ENCODE measurements at places on chromosomes 4 and X. TPM values are rescaled to one million over a fixed set of nuclear protein-coding genes. Genes with fewer than 3 reads are reported as not detected.

FAM9B gene
- total RNA-seq: not detected

GRCh38 chr4:140044337-140044902 is 109.6 kb downstream of the MAML3 start:
- DNase-seq: no peak

GRCh38 chr4:156116991-156117390 is 163.3 kb upstream of the CTSO start:
- DNase-seq: no peak

DNA sequence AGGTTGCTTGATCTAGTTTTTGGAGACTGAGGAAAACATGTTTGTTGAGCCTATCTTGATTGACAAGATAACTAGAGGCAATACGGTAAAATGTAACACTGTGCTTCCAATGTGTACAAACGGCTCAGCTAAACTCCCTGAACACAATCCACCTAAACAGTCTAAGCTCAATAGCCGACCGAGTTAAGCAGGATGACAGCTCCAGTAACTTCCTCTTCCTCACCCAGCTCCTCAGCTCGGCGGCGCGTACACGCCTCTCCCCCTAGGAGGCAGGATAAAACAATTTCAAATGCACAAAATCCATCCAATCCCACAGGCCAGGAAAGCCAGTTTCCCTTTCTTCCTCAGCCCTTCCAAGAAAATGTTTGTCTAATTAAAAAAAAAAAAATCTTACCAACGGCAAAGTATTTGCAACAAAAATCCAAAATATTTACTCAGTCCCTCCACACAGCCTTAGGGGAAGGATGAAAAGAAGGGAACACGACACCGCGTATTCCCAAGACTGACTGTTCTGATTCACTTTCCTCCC is 1.0 kb downstream of the CNOT6L start:
- DNase-seq: peak; percentile 41

PABPC1L2B gene
- total RNA-seq: not detected

- no peak for DNase-seq
Measured at GRCh38 chr4:147581606-147582350, 35.4 kb upstream of the TMEM184C start.

CLTRN gene
- 0.24 TPM for total RNA-seq

DNA sequence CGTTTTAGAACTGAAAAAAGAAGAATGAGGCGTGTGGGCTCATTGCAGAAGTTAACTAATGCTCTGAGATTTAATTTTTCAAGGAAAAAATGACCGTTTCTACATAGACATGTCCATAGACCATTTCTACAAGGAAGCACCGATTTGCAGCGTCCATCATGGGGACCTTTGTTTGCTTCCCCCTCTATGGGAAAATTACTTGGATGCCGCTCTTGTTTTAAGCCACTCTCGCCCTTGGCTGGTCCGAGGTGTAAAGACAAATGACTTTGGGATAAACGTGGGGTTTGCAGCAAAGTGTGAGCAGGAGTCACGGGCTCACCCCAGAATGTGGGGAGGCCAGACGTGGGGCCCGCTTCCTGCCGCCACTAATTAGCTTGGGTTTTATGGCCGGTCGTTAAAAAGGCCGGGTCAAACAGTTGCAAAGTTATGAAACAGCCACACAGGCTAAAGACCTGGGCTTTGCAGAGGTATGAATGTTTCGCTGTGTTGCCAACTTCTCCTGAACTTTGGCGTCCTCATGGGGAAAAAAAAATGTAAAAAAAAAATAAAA is 235.9 kb downstream of the SHOX start:
- DNase-seq: no peak

SYAP1 gene
- total RNA-seq: 16.8 TPM

DNA sequence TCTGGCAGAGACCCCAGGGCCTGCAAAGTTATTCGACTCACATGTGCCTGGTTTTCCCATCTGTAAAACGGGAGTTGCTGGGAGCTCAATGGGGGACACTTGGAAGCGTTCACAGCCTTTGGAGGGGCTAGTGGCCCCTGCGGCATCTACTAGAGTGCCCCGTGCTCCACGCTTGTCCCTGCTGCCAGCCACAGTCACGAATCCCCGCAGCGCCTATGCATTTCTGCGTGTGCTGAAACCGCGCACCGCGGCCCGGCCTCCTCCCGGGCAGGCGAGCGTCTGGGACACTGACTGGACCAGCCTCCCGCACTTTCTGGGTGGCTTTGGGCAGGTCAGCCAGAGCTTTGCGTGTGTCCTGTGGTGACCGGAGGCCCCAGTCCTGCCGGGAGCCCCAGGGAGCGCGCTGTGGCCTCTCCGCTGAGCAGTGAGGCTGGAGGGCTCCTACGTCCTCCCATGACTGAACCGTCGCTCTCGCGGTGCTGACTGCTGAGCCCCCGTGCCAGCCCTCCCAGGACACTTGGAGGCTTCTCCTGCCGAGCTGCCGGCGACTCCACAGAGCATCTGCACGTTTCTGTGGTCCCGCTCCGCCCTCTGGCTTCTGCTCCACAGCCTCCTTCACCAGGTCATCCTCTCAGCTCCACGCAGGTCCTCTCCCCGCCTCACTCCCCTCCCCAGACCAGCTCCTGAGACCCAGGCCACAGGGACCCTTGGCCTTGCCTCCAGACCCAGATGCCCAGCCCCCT is 36.3 kb downstream of the PIGG start:
- DNase-seq: no peak

- DNase-seq: no peak
Measured at GRCh38 chr4:106318511-106318910, 2.2 kb downstream of the AIMP1 start.

- no peak for DNase-seq
Measured at GRCh38 chr4:69321153-69321729, 41.0 kb downstream of the UGT2B28 start.

- no peak for DNase-seq
Measured at GRCh38 chrX:11941571-11941970, 183.5 kb downstream of the MSL3 start.

- no peak for DNase-seq
Measured at GRCh38 chrX:21770631-21771321, 12.9 kb upstream of the SMPX start.

FAM236B gene
- total RNA-seq: not detected

CCNA2 gene
- 2.0 TPM for total RNA-seq

DACH2 gene
- not detected for total RNA-seq

DNA sequence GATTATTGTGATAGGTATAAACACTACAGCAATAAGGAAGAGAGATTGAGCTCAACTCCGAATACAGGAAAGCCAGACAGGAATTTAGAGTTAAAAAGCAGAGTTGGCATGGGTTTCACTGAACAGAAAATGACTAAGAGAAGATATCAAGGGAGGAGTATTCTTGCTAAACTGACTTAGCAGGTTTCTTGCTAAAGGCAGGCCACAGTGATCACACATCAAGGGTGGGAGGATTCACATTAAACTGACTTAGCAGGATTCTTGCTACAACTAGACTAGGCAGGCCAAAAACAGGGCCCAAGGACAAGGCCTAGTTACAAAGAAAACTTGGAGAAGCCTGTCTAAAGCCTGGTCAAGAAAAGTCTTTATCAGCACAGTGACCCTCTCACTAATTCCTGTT is 195.1 kb downstream of the MAGEB5 start:
- no peak for DNase-seq

- no peak for DNase-seq
Measured at GRCh38 chr4:180900781-180901180, 1342.4 kb upstream of the TENM3 start.

GRCh38 chr4:16136311-16136710 is 52.5 kb upstream of the PROM1 start:
- no peak for DNase-seq

PAGE2B gene
- total RNA-seq: not detected

TBC1D9 gene
- total RNA-seq: 37.9 TPM

DNA sequence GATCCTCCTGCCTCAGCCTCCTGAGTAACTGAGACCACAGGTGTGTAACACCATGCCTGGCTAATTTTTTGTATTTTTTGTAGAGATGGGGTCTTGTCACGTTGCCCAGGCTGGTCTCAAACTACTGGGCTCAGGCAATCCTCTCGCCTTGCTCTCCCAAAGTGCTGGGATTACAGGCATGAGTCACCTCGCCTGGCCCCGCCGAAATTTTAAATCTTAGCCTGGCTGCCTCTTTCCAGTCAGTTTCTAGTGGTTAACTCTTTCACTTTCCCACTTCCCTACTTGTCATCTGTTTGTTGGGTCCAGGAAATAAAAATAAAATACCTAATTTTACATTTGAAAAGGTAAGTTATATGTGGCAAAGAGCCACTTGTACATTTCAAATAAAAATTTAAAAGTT is 62.4 kb downstream of the TMEM165 start:
- DNase-seq: no peak

IGSF1 gene
- total RNA-seq: not detected

GRCh38 chrX:41655631-41656030 is 33.1 kb upstream of the GPR34 start:
- no peak for DNase-seq

FREM3 gene
- total RNA-seq: not detected

GRCh38 chr4:70120323-70120722 is 33.7 kb upstream of the PRR27 start:
- no peak for DNase-seq

Data from activated B cell treated with CpG ODN at 0.5 μM for 24 hours (primary cell).